ENCODE measurements at places on chromosomes 7 and 10.

- peak; percentile 77 for DNase-seq
Measured at GRCh38 chr10:26438534-26439341, 597 bp downstream of the APBB1IP start.

DNA sequence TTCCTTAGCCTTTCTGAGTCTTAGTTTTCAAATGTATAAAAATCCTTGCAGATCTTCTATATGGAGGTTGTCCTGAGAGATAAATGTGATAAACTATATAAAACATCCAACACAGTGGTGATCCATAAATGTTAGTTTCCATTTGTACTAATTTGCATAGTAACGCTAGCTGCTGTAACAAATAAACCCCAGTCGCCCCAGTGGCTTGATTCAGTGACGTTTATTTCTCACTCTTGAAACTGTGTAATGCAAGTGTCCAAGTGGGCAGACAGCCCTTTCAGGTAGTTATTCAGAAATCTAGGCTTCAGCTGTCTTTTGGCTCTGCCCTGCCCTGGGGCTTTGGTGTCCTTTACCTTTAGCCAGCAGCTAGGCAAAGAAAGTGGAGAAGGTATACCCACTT is 106.3 kb downstream of the VTI1A start:
- DNase-seq, result no peak

DNA sequence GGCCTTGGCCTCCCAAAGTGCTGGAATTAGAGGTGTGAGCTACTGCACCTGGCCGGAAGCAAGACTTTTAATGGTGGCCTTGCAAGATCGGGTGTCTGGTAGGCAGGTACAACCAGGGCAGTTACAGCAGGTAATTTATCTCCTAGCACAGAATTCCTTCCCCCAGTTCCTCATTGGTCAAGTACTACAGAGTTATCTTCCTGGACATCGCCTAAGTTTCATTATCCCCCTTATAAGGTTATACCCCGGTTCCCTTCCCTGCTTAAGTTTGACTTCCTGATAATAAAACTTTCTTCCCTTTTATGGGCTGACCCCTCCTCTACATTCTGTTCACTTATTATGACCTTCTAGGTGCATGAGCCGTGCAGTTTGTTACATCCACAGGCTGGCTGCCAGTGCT is 19.0 kb upstream of the CYP3A43 start:
- no peak for DNase-seq

GRCh38 chr7:151439855-151440798 is at the start of gene CRYGN:
Gene CRYGN, minus strand, starts transcription at chr7:151440141. Its CDS starts 224 bp downstream, at chr7:151439917.
- no peak for DNase-seq

DNA sequence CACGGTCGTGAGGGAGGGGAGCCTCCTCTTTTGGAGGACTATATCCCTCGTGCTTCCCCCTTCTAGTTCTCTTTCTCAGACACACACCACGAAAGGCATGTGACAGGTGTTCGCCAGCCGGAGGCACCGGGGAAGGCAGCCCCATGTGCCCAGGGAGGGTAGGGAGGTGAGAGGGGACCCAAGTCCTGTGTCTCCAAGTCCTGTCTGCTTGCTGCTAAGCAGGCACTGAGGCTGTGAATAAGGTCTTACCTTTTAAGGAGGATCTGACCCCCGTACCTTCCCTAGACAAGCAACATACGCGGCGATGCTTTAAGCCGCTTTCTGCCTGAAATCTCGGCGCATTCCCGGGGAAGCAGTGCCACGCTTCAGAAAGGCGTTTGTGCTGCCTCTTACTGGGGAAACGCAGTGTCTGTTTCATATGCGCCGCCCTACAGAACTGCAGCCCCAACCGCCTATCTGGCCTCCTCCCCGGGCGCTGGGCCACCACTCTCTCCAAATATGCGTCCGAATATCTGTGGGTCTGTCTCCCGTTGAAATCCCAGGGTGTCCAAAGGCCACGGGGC is 770 bp downstream of the PLXNA4 start:
- no peak for DNase-seq

- no peak for DNase-seq
Measured at GRCh38 chr7:158431941-158432347, 155.7 kb downstream of the PTPRN2 start.

GRCh38 chr10:86918022-86918471 is 39.4 kb downstream of the MMRN2 start:
- no peak for DNase-seq

DNA sequence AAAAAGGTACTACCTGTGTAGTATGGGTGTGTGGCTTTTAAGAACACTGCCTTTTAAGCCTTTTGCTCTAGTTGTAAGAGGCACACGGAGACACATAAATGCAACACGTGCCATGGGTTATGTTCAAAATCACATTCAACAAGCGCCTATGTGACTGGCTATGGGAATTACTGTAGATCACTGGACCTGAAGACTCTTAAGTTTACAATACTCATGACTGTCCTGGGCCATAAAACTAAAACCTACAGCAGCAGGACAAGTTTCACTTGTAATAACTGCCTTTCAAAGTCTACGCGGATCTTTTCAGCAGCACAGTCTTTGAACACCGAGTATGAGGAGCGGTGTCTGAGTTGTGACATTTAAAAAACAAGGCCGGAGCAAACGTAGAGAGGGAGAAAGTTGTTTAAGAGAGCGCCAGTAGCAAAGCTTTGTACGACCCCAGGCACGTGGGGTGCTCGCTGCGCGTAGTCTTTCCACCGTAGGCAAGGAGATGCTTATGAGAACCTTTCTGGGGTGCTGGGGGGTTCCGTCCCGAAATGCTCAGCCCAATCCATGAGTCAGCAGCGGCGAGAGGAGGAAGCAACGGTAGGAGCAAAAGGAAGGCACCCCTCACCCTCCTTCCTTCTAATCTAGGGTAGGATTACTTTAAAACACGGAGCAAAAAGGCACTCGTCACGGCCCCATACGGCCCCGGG is 662 bp downstream of the DNAJC2 start:
- DNase-seq, result peak; percentile 43

All from activated CD4-positive, alpha-beta T cell treated with anti-CD3 and anti-CD28 coated beads, Interleukin-10, Interleukin-2, amounts not matched to agents 100 ng/mL and 50 ng/mL, durations not matched to agents 16 hours and 8 hours (primary cell).